ENCODE measurements at places on chromosomes 7 and 10. TPM values are rescaled to one million over a fixed set of nuclear protein-coding genes. Genes with fewer than 3 reads are reported as not detected.

HIP1 gene
- 12.4 TPM for total RNA-seq

DNA sequence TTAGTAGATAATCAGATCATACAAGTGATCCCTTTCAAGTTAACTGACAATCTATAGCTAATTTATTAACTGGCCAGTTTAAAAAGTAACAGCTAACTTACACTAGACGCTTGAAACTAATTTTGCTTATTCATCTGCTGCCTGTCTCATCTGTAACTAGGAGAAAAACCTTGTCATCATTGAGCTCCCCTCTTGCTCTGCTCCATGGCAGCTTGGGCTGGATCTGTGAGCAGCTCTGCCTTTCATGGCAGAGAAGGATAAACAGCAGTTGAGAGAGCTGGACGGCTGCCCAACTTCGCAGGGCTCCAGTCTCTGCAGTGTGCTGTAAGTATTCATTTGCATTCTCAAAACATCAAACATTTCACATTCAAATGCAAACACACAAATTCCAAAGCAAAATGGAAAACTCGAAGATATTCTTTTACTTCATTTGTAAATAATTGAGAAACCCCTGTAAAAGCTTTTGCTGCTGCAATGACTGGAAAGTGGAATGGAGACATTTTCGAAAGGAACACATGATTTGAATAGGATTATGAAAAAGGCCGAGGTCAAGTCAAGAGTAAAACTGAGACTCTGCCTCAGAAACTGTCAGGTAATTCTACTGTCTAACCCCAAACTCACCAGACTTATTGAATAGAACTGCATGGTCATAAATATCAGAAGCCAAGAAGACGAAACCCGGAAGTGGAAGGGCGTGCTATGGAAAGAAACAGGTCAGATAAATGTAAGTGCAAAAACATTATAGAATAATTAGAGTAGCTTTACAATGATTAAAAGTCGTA is 17.6 kb downstream of the SLC35B4 start:
- no peak for DNase-seq

DNA sequence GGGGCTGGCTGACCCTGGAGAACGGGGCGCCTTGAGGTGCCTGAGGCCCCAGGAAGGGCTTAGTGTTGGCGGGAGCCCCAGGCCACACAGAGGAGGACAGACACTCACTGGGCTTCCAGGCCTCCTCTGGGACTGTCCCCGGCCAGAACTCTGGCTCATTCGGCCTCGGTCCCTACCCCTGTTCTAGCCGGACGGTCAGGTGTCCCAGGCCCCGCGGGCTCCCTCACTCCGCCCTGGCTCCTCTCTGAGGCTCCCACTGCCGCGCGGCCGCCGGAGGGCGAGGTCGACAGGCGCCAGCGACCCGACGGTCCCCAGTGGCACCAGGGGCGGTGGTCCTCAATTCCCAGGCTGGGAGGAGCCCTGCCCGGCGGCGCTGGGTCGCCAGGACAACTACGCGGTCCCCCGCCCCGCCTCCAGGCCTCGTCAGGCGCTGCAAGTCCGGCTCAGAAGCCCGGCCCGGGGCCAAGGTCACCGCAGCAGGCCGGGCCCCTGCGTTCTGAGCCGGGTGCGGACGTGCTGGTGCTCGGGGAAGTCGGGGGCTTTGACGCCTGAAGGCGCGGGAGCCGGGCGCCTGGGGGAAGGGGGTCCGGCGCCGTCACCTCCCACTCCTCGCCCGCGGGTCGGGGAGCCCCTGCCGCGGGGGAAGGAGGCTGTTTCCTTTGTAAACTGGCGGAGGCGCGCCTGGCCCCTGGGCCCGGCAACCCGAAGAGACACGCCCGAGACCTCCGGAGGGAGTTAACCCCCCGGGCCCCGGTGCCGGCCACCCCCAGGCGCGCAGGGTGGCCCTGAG is 1.1 kb upstream of the PWWP2B start:
- DNase-seq, result no peak

DNA sequence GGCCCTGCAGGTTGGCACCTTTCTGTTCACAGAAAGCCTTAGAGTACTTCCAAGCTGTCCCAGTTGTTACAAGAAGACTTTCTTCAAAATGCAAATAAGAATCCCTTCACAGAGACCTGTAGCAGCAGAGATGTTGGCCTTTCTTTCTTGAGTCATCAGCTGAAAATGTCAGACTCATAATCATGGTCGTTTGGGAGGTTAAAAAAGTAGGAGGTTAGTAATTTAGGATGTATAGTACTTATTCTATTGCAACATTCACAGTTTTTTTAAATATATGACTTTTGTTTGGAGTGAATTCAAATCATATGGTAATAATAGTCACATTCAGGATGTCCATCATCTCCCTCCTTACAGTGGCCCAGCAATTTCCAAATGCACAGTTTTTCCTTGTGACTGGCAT is 223.9 kb upstream of the GLI3 start:
- no peak for DNase-seq

- DNase-seq, result no peak
Observed at GRCh38 chr10:2335626-2336025, 598.3 kb upstream of the ADARB2 start.

DNA sequence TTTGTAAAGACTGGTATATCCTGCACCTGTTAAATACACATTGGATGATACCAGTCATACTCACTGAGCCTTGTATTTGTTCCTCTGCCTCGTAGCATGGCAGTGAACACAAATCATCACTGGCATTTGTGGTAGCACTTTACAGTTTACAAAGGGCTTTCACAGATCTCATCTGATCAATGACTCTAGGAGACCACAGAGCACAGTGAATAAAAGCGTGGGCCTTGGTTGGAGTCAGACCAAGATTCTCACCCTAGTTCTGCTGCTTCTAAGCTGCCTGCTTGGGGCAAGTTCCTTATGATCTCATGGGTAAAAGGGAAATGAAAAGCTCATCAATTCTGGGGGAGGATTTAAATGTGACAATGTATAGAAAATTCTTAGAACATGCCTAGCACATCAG is 129.9 kb upstream of the AGK start:
- DNase-seq, result no peak

DNA sequence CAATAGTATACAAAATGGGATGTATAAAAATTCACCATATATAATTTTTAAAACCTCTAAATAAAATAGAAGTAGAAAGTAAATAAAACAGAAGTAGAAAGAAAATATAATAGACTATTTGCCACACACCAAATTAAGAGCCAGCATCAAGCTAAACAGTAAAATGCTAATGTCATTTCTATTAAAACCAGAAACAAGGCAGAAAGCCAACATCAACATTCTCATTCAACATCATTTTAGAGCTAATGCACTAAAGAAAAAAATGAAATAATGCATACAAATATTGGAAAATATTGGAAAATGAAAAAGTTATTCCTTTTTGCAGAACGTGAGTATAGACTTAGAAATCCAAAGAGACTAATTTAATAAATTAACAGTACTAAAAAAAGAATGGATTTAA is 23.4 kb upstream of the RELN start:
- no peak for DNase-seq

DNA sequence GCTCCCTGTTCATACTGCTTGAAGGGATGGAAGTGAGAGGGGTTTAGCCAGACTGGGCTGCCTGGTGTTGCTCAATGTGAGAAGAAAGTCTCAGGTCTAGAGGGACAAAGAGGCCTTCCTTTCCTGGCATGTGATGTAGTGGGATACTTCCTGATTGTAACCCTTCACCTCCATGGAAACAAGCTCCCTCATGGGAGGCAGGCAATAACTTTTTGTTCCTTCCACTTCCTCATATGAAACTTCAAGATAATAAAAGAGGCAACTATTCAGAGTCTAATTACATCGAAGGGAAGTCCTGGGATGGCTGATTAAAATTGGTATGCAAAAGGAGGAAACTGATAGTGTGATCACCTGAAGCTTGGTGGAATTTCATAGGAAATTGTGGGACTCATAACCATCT is 84.1 kb upstream of the ETV1 start:
- DNase-seq, result no peak

DNA sequence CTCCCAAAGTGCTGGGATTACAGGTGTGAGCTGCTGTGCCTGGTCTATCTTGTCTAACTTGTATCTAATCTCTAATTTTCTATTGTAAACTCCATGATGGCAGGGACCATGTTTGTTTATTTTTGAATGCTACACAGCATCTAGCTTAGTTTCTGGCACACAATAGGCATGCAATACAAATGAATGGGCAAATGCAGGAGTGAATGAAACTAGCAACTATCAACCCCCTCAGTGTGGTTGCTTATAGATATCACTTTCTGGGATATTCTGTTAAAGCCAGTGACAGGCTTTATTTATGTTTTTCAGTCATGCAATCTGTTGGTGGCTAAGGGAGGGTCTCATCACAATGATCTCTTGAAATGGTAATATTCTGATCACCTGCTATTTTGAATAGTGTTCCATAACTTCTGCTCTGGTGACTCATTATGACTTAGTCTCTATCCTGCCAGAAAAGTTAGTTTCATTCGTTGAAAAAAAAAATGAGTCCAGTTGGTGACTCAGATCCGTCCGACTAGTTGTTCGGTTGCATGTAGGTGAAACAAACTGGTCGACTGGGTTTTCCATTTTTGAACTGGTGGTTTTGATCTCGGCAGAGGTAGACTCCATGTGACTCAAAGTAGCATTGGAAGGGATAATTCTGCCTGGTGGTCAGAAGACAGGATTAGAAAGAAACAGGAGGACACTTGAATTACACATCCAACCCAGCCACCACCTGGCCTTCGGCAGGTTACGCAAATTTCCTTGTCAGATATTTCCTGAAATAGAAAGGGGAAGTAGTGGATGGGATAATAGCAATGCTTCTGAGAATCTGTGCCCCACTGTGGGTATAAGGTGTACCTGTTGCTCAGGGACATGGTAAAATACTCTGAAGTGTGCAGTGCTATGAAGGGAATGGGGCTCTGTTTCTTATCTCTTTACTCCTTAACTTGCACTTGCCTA is 76.8 kb downstream of the GATA3 start:
- DNase-seq, result peak; percentile 54

- no peak for DNase-seq
Observed at GRCh38 chr7:146781352-146782116, 664.9 kb downstream of the CNTNAP2 start.

All from kidney epithelial cell (primary cell).